ENCODE measurements at places on chromosomes 7 and 10.

DNA sequence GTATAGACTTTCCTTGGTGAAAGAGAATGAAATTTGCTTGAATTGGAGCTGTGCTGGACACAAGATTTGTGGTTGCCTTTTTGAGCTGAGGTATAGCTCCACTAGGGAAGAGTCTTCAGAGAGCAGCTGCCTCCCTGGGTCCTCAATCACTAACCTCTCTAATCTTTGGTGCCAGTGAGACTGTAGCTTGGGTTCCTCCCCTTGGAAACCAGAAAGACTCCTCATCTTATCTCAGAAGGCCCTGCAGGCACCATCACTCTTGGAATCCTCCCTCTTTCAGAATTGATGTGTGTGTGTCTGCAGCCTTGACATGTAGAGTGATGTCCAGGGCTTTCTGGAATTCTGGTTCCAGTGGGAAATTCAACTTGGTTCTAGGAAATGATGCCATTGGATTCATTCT, 426.5 kb downstream of the RPS24 start:
- DNase-seq = no peak

DNA sequence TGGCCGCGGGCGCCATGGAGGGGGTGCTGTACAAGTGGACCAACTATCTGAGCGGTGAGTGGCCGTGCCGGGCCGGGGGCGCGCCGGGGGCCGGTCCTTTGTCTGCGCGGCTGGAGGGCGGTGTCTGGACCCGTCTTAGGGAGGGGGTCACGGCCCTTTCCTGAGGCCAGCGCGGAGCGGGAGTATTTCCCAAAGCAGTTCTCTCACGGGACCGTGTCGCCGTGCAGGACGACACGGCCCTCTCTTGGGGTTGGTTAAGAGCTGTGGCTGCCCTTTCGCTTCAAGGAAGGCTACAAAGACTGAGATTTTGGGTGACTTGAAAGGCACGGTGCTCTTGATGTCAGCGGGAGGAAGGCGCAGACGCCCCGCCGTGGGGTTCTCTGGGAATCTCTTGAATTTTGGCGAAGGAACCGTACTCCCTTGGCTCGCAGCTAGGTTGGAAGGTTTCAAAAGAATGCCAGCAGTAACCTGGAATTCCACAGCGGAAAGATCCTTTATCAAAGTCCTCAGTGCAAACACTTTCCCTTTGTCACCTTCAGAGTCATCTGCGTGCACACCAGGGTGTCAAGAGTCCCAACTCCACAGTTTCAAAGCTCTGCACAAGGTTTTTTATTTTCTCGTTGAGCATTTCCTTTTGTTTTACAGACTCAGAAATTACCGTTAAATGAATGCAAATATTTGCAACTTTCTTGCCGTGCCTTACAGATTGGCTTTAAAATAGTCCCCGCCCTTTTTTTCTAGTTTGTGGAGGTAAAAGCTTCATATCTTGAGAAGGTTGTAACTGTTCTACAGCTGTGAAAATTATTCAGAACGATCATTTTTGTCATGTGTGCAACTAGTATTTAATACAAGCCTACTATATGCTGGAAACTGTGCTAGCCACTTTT, 780 bp downstream of the PLEKHA8 start:
- DNase-seq = no peak

- no peak for DNase-seq
These were observed 12.2 kb upstream of the CLCN1 start for GRCh38 chr7:143303733-143304132.

- peak; percentile 52 for DNase-seq
These were observed 1.1 kb upstream of the EMX2 start for GRCh38 chr10:117541405-117541908.
